ENCODE measurements at places on chromosomes 7 and 10. TPM values are rescaled to one million over a fixed set of nuclear protein-coding genes. Genes with fewer than 3 reads are reported as not detected.
A peak's percentile ranks its signal among the peaks of the same experiment; 100 is the strongest.

DNA sequence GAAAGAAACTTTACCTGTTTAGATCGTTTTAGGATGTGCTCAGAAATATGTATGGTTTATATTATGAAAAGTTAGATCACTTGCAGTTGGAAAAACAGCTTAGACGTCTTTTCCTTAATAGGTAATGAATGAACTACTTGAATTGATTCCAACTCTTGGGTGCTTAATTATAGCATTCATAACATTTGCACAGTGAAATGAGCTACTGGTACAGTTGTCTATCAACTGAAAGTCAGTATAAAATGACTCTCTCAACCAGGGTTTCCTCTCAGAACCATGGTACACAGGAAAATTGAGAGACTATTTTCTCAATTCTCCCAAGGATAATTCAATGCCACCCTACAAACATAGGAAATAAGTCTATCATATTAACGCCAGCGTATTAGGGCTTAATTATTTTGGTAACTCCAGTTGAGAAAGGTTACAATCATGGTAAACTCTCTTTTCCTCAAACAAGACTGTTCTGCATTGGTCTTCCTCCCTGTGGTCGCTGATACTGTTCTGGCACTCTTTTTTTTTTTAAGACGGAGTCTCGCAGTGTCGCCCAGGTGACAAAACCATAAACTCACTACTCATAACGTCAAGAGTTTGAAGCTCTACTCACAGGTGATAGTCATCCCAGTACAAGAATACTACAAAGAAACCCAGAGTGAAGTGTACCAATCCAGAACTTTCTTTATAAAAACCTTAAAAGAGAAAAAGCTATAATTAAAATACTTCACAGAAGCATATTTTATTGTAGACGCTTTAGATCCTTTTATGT, 2.0 kb downstream of the ANLN start:
- peaks cover 19% of the 10 kb centered on the region for H3K4me1 ChIP-seq
- H3K27me3 ChIP-seq: no peaks in the 10 kb centered on the region
- H3K36me3 ChIP-seq: no peaks in the 10 kb centered on the region
- DNase-seq: no peak
- no peak overlapping the region for H3K27ac ChIP-seq
- H3K4me3 ChIP-seq: peak overlapping the region; percentile 20

GRCh38 chr7:27245124-27245797, 2.7 kb downstream of the EVX1 start:
- H3K27me3 ChIP-seq: peaks cover 65% of the 10 kb centered on the region
- H3K36me3 ChIP-seq: no peaks in the 10 kb centered on the region
- H3K27ac ChIP-seq: no peak overlapping the region
- no peak overlapping the region for H3K4me3 ChIP-seq
- no peak for DNase-seq
- peaks cover 3% of the 10 kb centered on the region for H3K4me1 ChIP-seq

DNA sequence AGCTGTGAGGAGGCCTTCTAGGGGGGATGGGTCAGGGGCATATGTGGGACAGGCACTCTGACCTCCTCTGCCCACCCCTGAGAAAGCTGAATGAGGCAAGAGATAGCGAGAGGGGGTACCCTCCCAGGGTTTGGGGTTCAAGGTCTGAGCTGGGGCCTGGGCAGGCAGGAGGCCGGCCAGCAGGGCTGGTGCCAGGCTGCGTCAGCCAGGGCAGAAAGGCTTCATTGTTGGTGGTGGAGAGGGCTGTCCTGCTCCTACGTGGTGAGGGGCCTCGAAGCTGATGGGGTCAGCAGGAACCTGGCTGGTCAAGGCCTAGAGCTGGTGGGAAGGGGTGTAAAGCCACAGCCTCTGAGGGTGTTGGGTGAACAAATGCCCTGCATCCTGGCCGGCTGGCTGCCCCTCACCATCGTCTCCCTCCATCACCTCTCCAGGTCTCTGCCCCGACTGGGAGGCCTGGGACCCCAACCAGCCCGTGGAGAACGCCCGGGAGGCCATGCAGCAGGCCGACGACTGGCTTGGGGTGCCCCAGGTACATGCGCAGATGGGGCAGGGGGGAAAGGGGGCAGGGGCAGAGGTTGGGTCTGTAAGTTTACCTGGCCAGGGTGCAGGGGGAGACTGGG, 6.6 kb downstream of the FLNC start:
- H3K27ac ChIP-seq: no peak overlapping the region
- no peaks in the 10 kb centered on the region for H3K27me3 ChIP-seq
- H3K4me3 ChIP-seq: no peak overlapping the region
- no peaks in the 10 kb centered on the region for H3K4me1 ChIP-seq
- no peaks in the 10 kb centered on the region for H3K36me3 ChIP-seq

DNA sequence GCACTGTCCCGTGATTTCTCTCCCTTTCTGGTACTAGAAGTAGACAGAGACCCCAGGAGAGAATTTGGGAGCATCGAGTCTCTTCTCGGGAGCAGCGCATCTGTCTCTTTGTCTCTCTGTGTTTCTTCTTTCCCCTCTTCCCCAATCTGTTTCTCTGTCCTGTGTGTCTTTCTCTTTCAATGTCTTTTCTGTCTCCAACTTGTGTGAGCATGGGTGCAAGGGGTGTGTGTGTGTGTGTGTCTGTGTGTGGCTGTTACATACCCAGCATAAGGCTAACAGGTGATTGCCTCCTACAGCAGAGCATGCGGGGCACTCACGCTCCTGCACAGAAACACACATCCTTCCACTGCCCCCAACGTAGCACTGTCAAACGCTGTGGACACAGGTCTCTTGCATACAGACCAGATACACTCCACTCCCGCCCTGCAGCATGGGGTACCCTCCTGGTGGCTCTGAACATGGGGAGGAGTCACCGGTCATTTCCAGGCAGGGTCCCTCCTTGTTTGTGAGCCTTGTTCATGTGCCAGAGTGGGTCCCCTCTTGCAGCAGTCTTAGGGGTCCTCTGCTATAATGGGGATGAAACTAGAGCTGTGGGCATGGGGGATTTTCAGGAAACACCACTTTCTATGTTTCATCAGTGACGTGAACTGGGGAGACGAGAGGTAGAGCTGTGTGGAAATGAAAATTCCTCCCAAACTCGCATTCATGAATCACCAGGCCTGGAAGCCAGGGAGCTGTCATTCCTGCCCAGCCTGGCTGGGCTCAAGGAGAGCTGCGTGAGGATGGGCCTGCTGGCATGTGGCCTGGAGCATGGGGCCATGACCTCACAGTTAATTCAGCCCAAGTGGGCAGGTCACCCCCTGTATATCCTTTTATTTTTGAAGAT, 980 bp downstream of the ADAMTS14 start:
- H3K4me3 ChIP-seq: peak overlapping the region; percentile 32
- no peak for DNase-seq
- H3K4me1 ChIP-seq: no peaks in the 10 kb centered on the region
- H3K27ac ChIP-seq: peak overlapping the region; percentile 85
- H3K27me3 ChIP-seq: peaks cover 4% of the 10 kb centered on the region

The OR2A12 gene
- not detected for total RNA-seq

The PRSS2 gene
- not detected for total RNA-seq

GRCh38 chr10:133224756-133225372, 5.2 kb upstream of the UTF1 start:
- no peak overlapping the region for H3K4me3 ChIP-seq
- peaks cover 6% of the 10 kb centered on the region for H3K27me3 ChIP-seq
- no peak for DNase-seq
- peak overlapping the region; percentile 54 for H3K27ac ChIP-seq
- no peaks in the 10 kb centered on the region for H3K4me1 ChIP-seq

The C7orf57 gene
- total RNA-seq: 0.92 TPM

DNA sequence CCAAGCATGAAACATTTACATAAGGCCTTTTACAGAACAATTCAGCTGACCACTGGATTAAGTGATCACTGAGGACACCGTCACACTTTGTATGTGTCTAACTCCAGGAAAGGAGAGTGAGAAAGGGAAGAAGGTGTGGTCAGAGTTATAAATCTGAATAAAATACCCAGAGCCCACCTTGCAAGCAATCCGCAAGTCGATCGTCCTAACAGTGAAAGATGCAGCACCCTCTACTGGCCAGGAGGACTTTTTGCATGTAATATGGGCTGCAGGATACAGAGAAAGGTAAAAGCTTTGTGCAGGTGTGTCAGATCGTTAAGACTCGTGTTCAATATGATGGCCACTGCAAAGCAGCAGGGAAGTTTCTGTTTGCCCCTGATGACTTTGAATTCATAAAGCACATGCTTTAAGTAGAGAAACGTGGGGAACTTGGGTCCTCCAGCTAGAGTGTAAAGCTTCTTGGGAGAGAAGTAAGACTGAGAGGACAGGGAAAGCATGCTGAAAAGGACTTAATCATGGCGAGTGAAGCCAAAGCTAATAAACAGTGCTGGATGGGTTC, 68.5 kb upstream of the BMPER start:
- H3K4me3 ChIP-seq: no peak overlapping the region
- H3K27me3 ChIP-seq: no peaks in the 10 kb centered on the region
- no peaks in the 10 kb centered on the region for H3K36me3 ChIP-seq
- no peaks in the 10 kb centered on the region for H3K4me1 ChIP-seq
- DNase-seq: no peak
- no peak overlapping the region for H3K27ac ChIP-seq

- H3K4me3 ChIP-seq: no peak overlapping the region
- no peaks in the 10 kb centered on the region for H3K36me3 ChIP-seq
- peaks cover 4% of the 10 kb centered on the region for H3K27me3 ChIP-seq
- H3K4me1 ChIP-seq: no peaks in the 10 kb centered on the region
- no peak for DNase-seq
- H3K27ac ChIP-seq: no peak overlapping the region
Measured at GRCh38 chr10:133143200-133143533, 16.9 kb upstream of the KNDC1 start.

The TLX1 gene
- total RNA-seq: not detected

- H3K36me3 ChIP-seq: no peaks in the 10 kb centered on the region
- DNase-seq: no peak
- H3K27ac ChIP-seq: no peak overlapping the region
- H3K4me1 ChIP-seq: no peaks in the 10 kb centered on the region
Measured at GRCh38 chr10:11782793-11783557, 40.2 kb upstream of the PROSER2 start.

The CC2D2B gene
- total RNA-seq: not detected

The RBM20 gene
- total RNA-seq: 0.09 TPM

DNA sequence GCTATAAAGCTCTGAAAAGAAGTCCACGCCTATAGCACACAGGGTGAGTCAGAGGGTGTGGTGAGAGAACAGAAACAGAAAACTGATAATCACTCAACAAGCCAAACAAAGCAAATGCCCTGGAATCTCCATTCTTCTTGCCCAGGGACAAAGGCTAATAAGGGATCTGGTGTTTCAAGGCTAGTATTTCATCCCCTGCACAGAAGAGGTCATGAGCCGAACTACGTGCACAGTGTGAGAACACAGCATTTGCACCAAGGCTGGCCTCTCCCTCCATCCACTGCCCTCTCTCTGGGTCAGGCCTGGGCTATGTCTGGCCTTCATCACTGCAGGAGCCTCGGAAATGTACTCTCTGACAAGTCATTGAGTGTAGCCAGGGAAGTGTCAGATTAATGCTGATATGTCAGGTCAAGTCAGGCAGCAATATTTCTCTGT, 42.7 kb downstream of the PRR15 start:
- DNase-seq: no peak
- H3K27me3 ChIP-seq: no peaks in the 10 kb centered on the region
- H3K36me3 ChIP-seq: no peaks in the 10 kb centered on the region
- H3K27ac ChIP-seq: no peak overlapping the region
- no peak overlapping the region for H3K4me3 ChIP-seq

The TRIM73 gene
- total RNA-seq: 4.7 TPM

DNA sequence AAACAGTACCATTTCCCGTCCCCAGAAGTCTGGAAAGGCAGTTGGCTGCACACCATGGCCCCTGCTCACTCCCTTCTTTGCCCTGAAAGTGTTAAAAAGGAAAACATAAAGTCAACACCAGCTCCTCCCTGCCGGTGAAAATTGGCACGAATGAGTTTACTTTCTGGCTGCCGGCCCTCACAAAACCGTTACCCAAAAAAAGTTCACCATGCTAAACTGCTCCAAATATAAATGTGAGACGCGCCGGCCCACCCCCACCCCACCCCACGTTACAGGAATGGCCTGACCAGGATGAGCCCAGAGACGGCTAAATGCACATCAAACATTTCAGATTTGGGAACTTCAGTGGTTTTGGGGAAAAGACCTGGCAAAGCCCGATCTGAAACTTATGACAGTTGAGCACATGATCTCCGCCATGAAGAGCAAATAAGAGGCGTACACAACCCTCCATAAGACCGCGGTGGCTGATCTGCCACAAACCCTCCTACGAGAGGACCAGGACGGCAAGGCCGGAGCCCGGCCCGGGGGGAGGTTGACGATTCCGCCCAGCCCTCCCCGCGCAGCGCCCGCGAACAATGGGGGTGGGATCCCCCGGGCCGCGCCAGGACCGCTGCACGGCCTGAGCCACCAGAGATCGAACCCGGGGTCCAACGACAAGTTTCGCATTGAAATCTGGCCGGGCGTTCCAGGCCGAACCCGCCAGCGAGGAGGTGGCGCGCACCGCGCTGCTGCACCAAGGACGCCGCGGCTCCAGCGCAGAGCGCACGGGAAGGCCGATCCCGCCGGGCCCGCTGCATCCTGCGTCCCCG, 952 bp downstream of the DIP2C start:
- DNase-seq: no peak
- no peak overlapping the region for H3K4me3 ChIP-seq

The EN2 gene
- total RNA-seq: not detected

The CNPY1 gene
- total RNA-seq: not detected

DNA sequence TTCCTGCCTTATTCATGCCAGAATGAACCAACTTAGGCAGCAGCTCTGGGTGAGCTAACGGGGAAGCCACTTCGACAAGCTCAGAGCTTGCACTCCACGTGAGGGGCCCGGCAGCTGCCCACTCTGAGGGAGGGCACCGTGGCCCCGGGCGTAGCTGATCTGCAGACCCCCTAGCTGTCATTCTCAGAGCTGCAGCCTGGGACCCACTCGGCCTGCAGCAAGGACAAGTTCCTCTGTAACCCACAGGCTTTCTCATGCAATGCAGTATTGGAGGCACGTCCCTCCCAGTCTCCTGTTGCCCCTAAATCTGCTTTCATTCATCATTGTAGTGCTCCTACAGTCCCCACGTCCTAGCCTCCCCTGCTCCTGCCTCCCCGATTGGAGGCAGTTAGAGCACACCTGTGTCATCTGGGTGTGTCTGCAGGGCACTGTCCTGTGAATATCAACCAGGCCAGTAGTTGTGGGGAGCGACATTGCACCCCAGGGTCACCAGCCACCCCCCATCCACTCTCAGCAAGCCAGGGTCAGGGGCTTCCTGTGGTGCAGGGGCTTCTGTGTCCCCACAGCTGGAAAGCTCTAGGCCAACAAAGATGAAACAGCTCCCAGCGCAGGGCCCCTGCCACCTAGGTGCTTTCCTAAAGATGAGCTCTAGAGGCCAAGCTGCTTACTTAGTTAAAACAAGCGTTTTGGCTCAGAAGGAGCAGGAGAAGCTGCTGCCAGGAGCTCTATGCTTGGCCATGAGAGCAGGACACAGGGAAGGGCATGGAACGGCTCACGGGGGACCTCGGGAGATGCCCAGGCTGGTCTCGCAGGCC, 333.6 kb downstream of the ADARB2 start:
- H3K27ac ChIP-seq: no peak overlapping the region
- no peaks in the 10 kb centered on the region for H3K36me3 ChIP-seq
- no peak for DNase-seq
- no peaks in the 10 kb centered on the region for H3K4me1 ChIP-seq
- no peak overlapping the region for H3K4me3 ChIP-seq
- no peaks in the 10 kb centered on the region for H3K27me3 ChIP-seq

Data from CD8-positive, alpha-beta memory T cell (primary cell).